RPMI8226 (cell line): ENCODE measurements at places on chromosomes 4 and X.

- no peak for DNase-seq
Observed at GRCh38 chr4:147327322-147327721, 153.6 kb upstream of the EDNRA start.

- DNase-seq, result no peak
Observed at GRCh38 chrX:124113621-124114600, 152.4 kb downstream of the STAG2 start.

DNA sequence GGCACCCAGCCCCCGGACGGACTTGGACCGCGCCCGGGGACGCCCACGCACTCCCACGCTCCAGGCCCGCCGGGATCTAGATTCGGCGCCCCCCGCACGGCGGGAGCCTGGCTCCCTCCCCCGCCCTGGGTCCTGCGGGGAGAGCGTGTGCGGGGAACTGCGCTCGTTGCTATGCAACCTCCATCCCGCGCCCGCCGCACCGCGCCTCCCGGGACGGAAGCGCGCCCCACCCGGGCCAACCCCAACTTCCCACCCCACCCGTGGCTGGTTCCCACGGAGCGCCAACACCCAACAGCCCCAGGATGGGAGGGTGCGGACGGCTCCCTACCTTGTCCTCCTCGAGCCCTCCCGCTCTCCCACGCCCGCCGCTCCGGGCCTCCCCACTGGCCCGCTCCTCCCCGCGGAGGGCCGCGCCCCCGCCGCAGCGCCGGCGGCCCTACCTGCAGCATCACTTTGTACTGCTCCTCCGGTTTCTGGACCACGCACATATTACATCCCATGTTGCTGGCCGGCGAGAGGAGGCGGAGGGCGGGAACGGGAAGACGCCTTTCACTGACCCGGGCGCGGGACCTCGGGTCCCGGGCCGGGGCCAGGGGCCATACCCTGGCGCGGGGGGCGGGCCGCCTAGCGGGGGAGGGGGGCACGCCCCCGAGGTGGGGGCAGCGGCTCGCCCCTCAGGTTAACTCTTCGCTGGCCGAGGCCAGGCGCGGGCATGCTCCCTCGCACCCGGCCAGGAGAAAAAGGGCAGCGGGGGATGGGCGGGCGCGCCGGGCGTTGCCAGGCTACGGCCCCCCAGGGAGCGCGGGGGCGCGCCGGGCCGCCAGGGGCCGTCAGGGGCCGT, at the start of gene PDZD4:
Gene PDZD4, minus strand, starts transcription at position 746 of the 841 bp plus-strand sequence. Its CDS starts 246 bp downstream, at position 500.
- DNase-seq, result no peak

DNA sequence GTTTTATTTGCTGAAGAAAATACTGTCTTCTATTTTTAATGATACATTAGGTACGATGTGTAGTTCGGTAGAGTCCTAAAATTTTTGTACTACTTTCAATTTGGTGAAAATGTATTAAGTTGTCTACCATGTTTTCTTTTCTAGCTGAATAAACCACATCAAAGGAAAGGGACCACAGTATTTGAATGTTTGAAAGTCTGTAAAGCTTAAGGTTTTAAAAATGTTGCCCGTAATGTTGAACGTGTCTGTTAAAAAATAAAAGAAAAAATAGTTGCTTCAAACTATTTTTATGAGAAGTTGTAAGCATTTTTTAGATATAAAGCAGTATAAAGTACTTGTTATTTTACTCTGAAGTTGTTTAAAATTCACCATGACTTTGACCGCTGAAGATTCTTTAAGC, 3.2 kb downstream of the CDKN2AIP start:
- no peak for DNase-seq

GRCh38 chr4:124181039-124181438, 531.5 kb downstream of the ANKRD50 start:
- DNase-seq, result no peak

GRCh38 chrX:19334945-19335626, 8.6 kb upstream of the PDHA1 start:
- DNase-seq, result peak; percentile 67

DNA sequence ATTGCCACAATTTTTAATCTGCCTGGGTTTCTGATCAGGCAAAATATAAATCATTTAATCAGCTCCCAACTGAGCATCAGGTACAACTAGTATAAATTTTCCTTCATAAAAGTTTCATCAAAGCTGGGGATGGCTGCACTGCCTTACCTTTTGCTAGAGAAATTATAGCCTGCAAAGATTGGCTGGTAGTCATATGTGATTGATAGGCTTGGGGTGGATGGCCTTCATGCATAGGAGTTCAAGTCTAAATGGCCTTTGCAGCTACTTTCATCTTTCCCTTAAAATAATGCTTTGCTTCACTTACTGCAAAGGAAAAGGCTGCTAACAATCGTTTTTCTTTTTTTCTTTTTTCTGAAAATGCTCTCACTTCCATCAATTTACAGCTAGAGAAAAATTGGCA, 739.7 kb downstream of the CENPC start:
- DNase-seq, result no peak

DNA sequence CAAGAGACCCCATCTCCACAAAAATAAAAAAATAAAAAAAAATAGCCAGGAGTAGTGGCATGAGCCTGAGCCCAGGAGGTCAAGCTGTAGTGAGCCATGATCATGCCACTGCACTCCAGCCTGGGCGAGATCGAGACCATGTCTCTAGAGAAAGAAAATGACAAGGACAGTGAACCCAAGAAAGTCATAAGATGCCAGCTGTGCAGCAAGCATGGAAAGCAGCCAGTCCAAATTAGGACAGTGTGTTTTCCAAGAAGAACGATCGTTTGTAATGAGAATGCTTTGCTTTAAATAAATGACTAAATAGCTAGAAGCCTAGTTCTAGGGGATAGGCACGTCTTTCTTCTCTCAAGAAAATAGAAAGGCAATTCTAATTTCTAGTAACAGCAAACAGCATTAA, 58.4 kb upstream of the MSANTD1 start:
- DNase-seq, result no peak

GRCh38 chr4:53907772-53908171, 156.6 kb downstream of the CHIC2 start:
- DNase-seq, result no peak

GRCh38 chrX:15841853-15842516, 12.6 kb downstream of the AP1S2 start:
- DNase-seq, result no peak

GRCh38 chr4:189974056-189974455, 33.4 kb downstream of the FRG1 start:
- peak; percentile 35 for DNase-seq

DNA sequence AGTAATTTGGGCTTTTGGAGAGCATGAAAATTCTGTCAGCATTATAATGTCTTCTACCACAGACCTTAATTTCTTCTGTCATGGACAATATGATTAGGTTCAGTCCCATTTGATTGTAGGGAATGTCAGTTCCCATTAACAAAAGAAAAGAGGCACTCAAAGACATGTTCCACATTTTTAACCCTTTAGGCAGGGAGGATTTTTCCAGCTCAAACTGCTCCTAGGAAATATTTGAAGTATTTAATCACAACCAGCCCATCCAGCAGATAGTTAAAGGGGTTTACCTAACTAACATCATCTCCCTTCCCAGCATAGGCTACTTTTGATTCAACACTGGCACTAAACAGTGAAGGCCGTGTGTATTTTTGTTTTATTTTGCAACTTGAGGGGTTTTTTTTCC, 256.0 kb downstream of the DHX15 start:
- DNase-seq, result no peak

DNA sequence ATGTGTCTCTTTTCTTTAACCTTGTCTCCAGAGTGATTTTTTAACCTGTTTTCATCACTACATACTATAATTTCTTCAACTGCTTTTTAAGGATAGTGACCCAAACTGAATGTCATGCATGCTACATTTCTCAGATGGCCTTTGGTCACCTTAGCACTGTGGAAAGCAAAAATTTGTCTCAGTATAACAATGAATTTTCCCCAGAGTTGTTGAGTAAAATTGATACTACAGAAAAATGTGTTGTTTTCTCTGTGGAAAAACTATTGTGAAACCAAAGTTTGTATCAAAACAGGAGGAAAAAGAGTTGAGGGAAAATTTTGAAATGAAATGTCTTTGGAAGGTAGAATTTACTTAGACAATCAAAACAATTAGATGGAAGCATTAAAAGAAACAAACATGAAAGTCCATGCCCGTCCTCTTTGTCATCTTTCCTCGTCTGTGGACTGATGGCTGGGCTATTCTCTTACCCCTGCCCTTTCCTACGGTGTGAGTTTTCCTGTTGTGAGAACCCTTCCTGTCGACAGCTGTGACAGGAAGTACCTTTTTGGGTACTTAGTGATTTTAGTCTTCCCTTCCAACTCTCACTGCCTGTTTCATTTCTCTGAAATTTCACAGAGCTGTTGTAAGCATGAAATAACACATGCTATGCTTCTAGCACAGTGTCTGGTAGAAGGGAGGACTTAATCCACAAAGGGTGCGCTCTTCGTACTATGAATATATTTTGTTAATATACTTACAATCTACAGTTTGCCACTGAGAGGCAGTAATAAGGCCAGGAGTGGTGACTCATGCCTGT, 50.8 kb downstream of the LRP2BP start:
- no peak for DNase-seq

DNA sequence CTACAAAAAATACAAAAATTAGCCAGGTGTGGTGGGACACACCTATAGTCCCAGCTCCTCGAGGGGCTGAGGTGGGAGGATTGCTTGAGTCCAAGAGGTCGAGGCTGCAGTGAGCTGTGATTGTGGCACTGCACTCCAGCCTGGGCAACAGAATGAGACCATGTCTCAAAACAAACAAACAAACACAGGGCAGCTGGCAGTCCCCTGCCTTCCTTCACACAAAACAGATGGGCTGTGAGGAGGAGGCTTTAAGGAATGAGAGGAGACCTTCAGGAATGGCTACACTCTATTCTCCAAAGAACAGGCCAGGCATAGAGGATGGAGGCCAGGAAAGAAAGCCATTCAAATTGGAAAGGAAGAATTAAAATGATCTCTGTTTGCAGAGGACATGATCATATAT, 65.6 kb upstream of the MAML3 start:
- DNase-seq, result no peak

GRCh38 chr4:118939169-118939783, 50.6 kb downstream of the SYNPO2 start:
- no peak for DNase-seq

DNA sequence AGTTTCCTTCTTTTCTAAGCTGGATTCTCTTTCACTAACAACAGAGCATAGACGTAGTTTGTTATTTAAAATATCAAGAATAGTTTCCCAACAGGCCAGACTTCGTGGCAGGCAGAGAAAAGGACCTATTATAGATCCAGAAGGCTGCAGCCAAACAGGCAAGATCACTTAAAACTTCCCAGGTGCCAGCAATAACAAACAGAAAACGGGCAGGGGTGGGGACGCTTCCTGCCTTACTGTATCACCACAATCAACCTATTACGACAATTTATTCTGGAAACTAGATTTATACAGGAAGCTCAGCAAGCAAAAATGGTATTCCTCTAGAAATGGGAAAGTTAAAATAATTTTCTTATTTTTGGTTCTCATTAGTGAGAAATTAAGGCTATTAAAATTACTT, 22.1 kb downstream of the RWDD4 start:
- DNase-seq, result no peak

GRCh38 chrX:20727447-20727846, 460.7 kb upstream of the RPS6KA3 start:
- DNase-seq, result no peak

GRCh38 chrX:28273736-28274135, 292.5 kb upstream of the DCAF8L1 start:
- no peak for DNase-seq

GRCh38 chr4:44961001-44961755, 234.8 kb upstream of the GNPDA2 start:
- no peak for DNase-seq
